ENCODE measurements at places on chromosomes 3 and 15.

DNA sequence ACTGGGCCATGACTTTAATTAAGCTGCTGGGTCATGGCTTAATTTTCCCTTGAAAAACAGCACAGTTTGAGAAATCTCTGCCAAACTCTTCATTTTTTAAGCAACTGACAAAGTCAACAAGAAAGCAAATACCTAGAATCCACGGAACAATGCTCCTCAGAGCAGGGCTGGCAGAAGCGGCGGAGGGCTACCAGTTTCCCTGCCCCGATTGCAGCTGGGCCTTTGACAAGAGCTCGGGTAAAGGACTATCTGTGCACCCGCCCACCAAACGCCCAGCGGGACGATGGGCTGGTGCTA, 1.2 kb downstream of the GOLIM4 start:
- no peak for DNase-seq

DNA sequence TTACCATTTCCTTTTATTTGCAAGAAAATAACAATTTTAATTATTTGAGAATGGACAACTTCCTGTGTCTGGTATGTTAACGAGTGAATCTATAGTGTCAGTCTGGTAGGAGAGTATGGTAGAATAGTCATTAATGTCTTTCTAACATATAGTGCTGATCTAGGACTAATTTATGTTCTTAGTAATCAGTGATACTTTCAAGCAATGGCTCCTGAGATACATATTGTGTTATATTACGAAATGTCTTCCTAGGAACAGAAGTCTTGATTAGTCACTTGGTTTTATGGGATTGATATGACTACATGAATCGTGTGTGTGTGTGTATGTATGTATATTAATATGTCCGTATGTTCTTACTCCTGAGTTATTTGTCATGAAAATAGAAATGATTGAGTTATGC, 66.6 kb upstream of the PAQR5 start:
- DNase-seq, result no peak

GRCh38 chr15:90184119-90184785, 16.9 kb upstream of the SEMA4B start:
- peak; percentile 85 for DNase-seq

DNA sequence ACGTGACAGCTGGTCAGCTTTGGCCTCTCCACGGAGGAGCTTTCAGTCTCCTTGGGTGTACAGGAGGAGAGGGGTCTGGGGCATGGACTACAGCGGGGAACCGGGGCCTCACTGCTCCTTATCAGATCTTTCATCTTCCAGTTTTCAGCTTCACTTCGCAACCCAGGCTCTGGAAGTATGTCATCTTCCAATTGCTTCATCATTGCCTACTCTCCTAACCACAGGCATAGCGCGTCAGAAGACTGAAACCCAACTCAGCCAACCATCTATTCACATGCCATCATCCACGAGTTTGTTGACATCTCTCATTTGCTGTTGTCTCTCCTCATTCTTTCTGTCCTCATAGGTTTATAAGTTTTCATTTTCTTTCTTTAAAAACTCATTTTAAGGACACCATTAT, 119.5 kb downstream of the MYLK start:
- DNase-seq, result no peak

DNA sequence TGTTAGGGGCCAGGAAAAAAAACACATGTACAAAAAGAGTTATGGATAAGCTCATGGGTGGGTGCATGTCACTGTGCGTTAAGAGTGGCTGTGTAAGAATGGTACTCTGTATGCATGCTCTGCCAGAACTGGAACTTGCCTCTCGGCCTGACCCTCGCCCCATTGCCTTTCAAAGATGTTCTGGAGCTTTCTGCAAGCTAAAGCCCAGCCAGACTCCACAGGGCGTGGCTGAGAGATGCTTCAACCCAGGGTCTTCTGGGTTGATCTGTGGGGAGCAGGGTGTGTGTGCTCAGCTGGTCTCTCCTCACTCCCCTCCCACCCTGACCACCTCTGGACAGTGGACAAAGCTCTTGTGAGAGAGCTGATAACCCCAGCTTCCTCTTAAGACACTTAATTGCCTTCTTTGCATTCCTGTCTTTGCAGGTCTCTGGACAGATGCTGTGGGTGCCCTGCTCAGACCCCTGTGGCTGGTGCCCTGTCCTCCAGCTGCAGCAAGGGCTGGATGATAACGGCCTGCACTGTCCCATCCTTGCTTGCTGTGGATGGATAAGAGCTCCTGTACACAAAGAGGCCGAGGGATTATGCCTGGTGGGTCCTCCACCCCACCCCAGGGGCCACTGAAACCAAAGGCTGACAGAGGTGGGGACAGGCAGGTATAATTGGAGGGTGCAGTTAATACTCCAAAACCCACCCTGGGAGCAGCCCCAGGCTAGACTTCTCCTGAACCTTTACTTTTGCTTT, 28.7 kb downstream of the ALDH1L1 start:
- DNase-seq, result no peak

GRCh38 chr15:92914103-92914499, 14.0 kb downstream of the CHD2 start:
- no peak for DNase-seq

DNA sequence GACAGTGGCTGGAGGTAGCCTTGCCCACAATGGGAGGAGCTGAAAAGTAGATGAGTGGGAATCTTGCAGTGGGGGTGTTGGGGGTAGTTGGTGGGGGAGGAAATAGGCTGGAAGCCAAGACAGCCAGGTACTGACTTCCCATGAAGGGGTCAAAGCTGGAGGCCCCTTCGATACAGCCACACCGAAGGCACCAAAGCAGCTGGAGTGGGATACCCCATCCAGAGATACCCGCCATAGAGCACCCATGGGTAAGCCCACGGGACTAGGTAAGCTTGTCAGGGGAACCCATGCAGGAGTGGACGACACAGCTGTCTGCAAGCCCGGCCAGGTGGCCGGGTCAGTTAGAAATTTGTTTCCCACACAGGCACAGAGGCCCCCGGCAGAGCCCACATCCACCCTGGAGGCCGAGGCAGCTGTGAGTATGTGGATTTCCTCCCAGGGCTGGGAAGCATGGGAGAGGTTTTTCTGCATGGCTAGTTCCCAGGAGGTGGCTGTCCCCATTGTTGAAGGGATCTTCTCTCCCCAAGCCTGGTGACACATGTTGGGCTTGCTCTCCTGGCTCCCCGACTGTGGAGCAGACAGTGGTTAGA, 28.6 kb downstream of the PRR23E start:
- no peak for DNase-seq

DNA sequence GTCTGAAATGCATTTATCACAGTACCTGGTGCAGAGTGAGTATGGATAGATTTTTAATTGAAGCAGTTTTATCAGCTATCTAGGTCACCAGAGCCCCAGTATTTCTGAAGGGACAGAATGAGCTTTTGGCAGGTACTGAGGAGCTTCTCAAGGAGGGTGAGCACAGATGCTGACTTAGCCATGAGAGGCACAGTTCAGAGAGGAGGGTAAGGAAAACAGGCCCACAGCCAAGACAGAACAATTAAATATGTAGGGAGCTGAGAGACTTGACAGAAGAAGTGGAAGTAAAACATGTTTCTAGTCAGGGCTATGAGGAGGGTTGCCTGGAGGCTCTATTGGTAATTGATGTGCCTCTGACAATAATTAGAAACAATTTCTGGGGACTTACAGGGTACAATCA, 20.1 kb downstream of the ZNF80 start:
- no peak for DNase-seq

GRCh38 chr15:60540002-60540651, 61.2 kb upstream of the ICE2 start:
- no peak for DNase-seq

DNA sequence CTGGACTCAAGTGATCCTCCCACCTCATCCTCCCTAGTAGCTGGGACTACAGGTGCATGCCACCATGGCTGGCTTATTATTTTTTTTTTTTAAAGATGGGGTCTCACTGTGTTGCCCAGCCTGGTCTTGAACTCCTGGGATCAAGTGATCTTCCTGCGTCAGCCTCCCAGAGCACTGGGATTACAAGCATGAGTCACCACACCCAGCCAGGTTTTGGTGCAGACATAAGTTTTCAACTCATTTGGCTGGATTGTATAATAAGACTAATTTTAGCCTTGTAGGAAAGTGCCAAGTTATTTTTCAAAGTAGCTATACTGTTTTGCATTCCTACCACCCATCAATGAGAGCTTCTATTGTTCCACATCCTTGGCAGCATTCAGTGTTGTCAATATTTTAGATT, 32.1 kb downstream of the BUB1B start:
- DNase-seq, result no peak

- no peak for DNase-seq
These were observed 12.5 kb upstream of the RPP14 start for GRCh38 chr3:58293516-58293915.

Data from LoVo (cell line).